Substantia nigra (tissue), 51 donors: ENCODE measurements at places on chromosomes 7 and 10.

DNA sequence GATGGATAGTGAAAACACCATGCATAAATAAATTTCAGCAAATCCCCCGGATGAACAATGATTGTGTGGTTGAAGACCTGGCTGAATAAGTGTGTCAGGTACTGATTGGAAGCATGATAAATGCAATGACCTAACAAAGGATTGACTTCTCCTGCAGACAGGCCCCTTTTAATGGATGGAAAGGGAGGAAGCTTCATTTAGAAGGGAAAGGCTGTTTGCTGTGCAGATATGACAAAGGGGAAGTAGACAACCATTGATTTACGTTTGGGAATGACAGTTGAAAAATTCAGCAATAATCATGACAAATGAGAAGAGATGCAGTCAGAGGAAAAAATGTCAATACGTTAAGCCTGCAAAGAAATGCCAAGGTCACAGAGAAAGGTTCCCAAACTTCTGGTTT lies 503.8 kb downstream of the LRMDA start:
- no peak for DNase-seq

GRCh38 chr10:95758351-95759025 lies 2.5 kb downstream of the ENTPD1 start:
- no peak for DNase-seq

DNA sequence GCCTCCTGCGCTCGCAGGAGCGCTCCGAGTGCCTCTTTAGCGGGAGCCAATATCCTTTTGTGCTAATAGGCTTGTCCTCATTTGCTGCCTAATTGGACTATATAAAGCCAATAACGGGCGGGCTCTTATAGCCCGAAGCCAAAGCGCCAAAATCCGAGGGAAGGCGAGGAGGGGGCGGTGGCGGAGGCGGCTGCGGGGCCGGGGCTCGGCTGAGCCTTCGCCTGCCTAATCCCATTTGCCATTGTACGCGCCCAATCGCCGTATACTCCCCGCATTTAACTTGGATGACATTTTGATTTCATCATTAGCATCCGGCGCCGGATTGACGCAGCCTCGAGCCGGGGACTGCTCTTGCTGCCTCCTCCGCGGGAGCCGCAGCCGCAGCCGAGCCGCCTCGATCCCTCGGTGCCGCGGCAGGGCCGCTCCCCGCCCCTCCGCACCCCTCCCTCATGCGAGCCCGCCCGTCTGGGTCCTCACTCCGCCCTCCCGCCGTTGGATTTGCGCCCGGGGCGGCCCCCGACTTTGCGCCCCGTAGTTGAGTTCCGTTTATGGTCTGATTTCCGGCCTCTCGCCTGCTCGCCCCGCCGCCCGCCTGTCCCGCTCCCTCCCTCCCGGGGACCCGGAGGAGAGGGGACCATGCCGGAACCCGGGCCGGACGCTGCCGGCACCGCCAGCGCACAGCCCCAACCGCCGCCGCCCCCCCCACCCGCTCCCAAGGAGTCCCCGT lies at the start of gene HMX3:
Gene HMX3 (plus strand): TSS at position 556 of the 727 bp plus-strand sequence. CDS start 81 bp downstream, at position 637.
- no peak for DNase-seq

- peak; percentile 4 for DNase-seq
Observed at GRCh38 chr7:41731493-41732435, 28.9 kb upstream of the INHBA start.

- DNase-seq: no peak
Observed at GRCh38 chr7:106376026-106376799, 91.4 kb upstream of the NAMPT start.
